ENCODE measurements at places on chromosomes 2 and 18.

GRCh38 chr2:160570376-160570775, 76.8 kb upstream of the RBMS1 start:
- no peak for DNase-seq

- DNase-seq: no peak
Observed at GRCh38 chr2:37573451-37574388, 97.7 kb downstream of the CDC42EP3 start.

GRCh38 chr2:204170411-204170810, 233.8 kb downstream of the ICOS start:
- DNase-seq: no peak

GRCh38 chr2:239152916-239153305, 247.9 kb downstream of the HDAC4 start:
- DNase-seq: no peak

DNA sequence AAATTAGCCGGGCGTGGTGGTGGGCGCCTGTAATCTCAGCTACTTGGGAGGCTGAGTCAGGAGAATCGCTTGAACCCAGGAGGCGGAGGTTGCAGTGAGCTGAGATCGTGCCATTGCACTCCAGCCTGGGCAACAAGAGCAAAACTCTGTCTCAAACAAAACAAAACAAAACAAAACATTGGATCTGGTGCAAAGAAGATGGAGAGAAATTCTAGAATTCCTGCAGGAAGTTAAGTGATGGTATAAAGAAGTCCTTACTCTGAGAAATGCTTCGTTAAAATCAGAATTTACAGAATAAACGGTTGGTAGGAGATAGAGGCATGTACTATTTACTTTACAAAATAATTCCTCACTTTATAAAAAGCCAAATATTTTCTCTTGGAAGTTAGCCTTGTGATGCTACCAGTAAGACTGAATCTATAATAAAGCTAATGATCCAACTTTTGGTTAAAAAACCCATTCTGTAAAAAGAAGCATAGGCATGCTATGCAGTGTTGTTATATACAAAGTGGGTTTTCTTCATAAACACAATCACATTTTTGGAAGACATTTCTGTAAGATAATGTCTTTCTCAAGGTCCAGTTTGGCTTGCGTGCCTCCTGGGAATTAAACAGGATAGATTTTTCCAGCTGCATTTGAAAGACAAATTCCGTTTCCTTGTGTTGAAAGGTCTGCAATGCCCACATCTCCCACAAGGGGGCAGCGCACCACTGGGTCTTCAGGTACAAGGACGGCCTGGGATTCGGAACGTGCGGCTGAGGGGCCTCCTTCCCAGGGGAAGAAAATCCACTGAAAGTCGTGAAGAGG, 35.6 kb upstream of the PNO1 start:
- DNase-seq: peak; percentile 66

- no peak for DNase-seq
Observed at GRCh38 chr18:11074889-11075288, 74.5 kb downstream of the PIEZO2 start.

DNA sequence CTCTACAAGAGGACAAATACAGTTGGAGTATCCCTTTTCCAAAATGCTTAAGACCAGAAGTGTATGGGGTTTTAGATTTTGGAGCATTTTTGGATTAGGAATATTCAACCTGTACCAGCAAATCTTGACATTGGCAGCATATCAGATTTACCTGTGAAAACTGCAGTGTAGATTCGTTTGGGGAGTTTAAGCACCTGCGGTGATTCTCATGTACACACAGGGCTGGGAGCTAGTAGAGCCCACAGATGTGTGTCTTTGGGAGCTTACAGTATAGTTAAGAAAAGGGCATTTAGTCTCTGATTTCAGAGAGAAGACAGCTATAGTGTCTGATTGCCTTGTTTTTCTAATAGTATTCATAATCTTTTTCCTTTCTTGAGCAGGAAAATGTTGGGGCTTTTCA, 30.1 kb downstream of the PTCD3 start:
- no peak for DNase-seq

- no peak for DNase-seq
Observed at GRCh38 chr18:3993941-3994687, 461.0 kb downstream of the DLGAP1 start.

DNA sequence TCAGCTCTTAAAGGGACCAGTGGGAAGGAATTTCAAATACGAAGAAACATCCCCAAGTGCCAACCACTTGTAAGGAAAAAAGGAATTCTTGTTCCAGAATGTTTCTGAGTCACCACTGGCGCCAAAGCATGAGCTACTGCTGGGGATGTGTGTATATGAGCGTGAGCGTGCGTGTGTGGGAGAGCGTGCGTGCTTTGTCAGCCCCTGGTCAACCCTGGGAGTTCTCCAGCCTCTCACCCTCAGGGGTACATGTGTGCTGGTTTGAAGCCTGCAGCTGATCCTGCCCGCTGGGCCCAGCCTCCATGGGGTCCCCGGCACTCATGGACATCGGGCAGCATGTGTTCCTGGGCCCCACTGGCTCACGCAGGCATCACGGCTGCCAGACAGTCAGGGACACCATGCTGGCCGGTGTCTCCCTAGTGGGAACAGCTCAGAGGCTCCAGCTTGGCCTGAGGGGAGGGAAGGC, 17.1 kb downstream of the HS6ST1 start:
- no peak for DNase-seq

DNA sequence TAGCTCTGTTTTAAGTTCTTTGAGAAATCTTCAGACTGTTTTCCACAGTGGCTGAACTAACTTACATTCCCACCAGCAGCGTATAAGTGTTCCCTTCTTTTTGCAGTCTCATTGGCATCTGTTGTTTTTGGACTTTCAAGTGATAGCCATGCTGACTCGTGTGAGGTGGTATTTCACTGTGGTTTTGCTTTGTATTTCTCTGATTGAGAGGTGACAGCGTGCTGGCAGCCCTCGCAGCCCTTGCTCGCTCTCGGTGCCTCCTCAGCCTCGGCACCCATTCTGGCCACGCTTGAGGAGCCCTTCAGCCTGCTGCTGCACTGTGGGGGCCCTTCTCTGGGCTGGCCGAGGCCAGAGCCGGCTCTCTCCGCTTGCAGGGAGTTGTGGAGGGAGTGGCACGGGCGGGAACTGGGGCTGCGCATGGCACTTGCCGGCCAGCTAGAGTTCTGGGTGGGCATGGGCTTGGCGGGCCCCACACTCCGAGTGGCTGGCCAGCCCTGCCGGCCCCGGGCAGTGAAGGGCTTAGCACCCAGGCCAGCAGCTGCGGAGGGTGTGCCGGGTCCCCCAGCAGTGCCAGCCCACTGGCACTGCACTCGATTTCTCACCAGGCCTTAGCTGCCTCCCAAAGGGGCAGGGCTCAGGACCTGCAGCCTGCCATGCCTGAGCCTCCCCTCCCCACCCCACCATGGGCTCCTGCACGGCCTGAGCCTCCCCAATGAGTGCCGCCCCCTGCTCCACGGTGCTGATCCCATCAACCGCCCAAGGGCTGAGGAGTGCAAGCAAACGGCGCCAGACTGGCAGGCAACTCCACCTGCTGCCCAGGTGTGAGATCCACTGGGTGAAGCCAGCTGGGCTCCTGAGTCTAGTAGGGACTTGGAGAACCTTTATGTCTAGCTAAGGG, 151.8 kb downstream of the IRS1 start:
- no peak for DNase-seq

- no peak for DNase-seq
Observed at GRCh38 chr18:73945130-73945792, 202.4 kb downstream of the FBXO15 start.

- no peak for DNase-seq
Observed at GRCh38 chr2:27065128-27065527, 6.3 kb downstream of the OST4 start.

- peak; percentile 54 for DNase-seq
Observed at GRCh38 chr2:121944072-121944831, 188.8 kb downstream of the TSN start.

DNA sequence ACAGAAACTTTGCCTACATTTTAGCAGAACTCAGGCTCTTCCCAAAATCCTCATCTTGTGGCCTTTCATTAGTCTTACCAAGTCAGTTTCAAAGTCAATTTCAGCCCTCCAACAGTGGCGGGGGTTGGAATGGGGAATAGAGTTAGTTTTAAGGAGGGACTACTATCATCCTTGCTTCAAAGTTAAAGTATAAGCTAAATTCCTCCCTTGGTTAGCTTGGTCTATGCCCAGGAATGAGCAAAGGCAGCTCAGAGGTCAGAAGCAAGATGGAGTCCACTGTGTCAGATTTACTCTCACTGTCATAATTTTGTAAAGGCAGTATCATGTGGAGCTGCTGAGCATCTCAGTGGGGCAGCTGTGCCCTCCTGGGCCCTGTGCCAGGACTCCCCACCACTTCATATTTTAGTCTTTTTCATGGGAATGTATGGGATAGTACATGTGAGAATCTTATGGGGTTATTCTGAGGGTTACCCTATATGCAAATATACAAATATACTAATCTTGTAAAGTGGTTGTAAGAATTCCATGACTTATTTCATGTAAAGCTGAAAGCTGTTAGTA, 145.2 kb upstream of the MMADHC start:
- DNase-seq: no peak

DNA sequence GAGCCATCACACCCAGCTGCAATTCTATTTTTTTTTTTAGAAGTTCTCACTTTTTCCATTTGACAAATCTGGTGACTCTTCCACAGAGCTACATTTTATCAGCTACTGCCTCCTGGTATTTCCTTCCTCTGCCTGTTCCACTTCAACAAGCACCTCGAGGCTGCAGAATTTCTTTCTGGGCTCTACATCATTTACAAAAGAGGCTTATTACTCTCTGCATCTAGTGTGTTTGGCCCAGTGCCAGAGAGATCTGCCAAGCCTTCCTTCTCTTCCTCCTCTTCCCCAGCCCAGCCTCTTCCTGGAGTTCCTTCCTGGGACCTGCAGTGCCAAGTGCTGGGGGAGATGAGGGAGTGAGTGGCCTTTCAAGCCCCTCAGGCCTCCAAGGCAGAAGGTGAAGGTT, 119.6 kb upstream of the ITGA6 start:
- DNase-seq: no peak
